Cortex of kidney (tissue), 1 donor: ENCODE measurements at places on chromosomes 4 and X.

DNA sequence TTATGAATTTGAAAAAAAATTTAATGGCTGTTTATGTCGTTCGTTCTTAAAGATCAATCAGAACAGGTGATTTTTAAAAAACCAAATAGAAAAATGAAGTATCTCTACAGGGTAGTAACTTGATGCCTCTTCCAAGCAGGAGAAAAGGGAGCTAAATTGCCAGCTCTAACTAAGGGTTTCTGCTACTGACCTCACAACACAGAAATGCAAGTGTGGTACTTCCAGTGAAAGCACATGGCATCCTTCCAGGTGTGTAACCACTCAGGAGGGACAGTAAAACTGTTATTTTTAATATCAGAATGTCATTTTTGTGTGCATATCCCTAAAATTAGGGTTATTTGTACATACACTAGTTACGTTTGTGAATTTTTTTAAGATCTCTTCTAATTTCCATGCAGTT, 116.8 kb upstream of the ZCCHC13 start:
- DNase-seq = no peak

GRCh38 chrX:867502-867901, 236.9 kb downstream of the SHOX start:
- DNase-seq = no peak

- no peak for DNase-seq
Measured at GRCh38 chr4:24056289-24056688, 166.4 kb upstream of the PPARGC1A start.

- no peak for DNase-seq
Measured at GRCh38 chrX:72159769-72160168, 21.8 kb upstream of the PIN4 start.

GRCh38 chr4:81804849-81805248, 333.1 kb upstream of the RASGEF1B start:
- no peak for DNase-seq

DNA sequence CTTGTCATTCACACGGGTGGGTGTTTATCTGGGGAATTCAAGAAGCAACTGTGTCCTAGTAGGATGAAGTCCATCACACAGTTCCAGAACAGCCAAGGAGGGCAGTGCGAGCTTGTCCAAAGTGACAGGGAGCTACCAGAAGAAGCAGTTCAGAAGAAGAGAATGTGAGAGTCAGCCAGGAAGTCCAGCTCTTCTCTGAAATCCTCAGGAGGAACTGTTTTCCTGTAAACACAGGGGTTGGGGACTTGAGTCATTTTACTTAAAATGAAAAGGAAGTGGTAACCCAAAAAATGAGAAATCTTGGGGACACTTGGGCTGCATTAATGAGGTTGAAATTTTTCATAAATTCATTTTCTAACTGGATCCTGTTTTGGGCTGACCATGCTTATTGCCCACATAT, 8.2 kb upstream of the TLR10 start:
- DNase-seq = no peak

DNA sequence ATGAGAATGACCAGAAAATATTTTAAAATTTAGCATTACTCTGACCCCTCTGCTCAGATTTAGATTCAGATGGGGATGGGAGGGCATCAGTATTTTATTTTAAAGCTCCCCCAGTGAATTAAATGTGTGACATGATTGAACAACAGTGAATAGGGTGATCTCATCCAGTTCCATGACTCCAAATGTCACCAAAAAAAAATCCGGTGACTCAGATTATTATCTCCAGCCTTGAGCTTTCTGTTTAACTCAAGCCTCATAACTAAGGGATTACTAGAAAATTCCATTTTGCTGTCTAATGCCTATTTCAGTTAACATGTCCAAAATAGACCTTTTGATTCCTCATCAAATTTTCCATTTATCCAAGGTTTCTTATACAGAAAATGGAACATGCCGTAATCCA, 121.8 kb upstream of the TMEM47 start:
- DNase-seq = no peak

GRCh38 chr4:74904509-74905065, 28.3 kb upstream of the PARM1 start:
- no peak for DNase-seq
